Cortex of kidney (tissue), 1 donor: ENCODE measurements at places on chromosomes 2 and 18.

GRCh38 chr18:395456-396250, 104.8 kb downstream of the COLEC12 start:
- DNase-seq, result no peak

DNA sequence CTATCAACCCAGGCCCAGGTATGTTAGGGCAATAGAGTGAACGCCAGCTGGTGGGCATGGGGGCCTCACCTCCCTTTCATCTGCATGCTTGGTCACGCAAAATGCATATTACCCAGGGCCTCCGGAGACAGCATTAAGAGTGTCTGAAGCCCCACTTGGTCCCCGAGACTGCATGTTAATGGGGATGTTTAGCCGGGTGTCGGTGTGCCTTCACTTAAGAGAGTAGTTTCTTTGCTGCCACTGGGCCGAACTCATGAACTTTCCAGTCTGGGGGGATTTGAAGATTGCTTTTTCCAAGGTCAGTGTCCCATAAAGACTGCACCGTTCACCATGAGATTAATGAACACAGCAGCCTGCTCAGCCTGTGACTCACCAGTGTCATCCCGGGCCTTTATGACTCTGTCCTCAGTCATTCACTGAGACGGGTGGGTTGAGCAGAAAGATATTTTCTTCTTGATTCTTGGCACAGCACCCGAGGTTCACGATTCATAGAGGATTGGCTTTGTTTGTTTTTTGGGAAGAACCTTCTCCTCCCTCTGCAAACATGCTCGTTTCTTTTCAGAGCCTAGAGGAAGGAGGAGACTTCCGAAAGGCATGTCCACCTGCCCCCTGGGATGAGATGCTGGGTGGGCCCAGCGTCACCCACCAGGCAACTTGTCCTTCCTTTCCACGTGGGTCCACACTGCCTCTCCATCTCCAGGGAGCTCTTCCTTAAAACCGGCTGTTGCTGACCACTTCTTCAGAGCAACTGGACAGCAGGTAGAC, 199.1 kb downstream of the GLI2 start:
- DNase-seq, result no peak

- no peak for DNase-seq
Observed at GRCh38 chr2:164898475-164898874, 56.9 kb downstream of the SLC38A11 start.

- DNase-seq, result no peak
Observed at GRCh38 chr2:8481463-8482009, 200.3 kb upstream of the ID2 start.

DNA sequence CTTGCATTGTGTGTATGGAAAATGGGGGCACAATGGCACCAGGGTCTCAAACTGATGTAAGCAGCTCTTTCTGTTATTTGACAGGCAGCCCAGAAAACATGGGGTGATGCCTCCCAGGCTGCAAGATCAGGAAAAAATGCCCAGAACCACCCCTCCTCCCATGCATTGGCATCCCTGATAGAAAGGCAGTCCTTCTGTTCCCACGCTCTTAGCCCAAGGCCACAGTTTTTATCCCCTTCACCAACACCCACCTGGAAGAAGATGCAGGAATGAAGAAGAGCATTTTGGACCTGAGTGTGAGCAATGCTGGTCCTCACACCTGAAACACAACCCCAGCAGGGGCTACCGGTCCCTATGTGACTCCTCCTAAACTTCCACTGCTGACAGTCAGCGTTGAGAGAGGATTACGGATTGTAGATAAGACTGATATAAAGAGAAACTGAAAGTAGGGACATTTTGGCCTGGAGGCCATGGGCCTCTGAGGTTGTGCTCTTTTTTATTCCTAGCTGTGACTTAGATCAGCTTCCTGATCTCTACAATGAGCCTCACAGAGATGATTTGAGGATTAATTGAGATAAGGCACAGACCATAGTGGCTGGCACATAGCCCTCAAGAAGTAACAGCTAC, 386.0 kb upstream of the ATP5MC3 start:
- no peak for DNase-seq

GRCh38 chr18:10750191-10751035, 224.6 kb downstream of the NAPG start:
- DNase-seq, result no peak

- DNase-seq, result no peak
Observed at GRCh38 chr2:196168181-196168580, 3.2 kb downstream of the STK17B start.

- DNase-seq, result no peak
Observed at GRCh38 chr2:102251042-102251848, 60.1 kb upstream of the IL1RL1 start.

- DNase-seq, result no peak
Observed at GRCh38 chr2:12824351-12824777, 107.6 kb downstream of the TRIB2 start.

GRCh38 chr2:223319601-223320000, 267.6 kb downstream of the KCNE4 start:
- no peak for DNase-seq

DNA sequence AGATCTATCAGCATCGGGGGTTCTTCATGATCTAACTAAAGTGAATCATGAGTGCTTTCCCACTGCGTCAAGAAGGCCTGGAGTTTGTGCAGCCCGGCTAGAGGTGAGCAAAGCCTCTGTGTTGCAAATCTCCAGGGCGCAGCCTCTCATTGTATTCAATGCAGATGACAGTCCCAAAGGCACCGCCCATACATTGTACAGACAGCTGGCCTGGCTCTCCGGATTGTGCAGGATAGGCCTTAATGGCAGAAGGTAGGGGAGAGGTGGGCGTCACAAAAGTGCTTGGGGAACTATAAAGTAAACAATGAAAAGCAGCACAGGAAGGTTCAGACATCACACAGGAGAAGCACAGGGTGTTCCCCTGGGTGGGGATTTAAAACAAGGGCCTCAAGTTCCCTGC, 907 bp upstream of the GYPC start:
- DNase-seq, result no peak

- DNase-seq, result no peak
Observed at GRCh38 chr2:158493458-158493857, 36.7 kb downstream of the PKP4 start.

DNA sequence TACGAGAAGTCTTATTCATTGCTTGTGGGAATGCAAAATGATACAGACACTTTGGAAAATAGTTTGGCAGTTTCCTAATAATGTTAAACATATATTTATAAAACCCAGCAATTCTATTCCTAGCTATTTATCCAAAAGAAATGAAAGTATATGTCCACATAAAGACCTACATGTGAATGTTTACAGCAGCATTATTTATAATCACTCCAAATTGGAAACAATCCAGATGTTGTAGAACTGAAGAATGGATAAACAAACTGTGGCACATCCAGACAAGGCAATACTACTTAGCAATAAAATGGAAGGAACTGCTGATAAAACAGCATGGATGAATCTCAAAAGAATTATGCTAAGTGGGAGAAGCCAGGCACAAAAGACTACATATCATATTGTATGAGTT, 19.3 kb downstream of the MRPL33 start:
- no peak for DNase-seq

DNA sequence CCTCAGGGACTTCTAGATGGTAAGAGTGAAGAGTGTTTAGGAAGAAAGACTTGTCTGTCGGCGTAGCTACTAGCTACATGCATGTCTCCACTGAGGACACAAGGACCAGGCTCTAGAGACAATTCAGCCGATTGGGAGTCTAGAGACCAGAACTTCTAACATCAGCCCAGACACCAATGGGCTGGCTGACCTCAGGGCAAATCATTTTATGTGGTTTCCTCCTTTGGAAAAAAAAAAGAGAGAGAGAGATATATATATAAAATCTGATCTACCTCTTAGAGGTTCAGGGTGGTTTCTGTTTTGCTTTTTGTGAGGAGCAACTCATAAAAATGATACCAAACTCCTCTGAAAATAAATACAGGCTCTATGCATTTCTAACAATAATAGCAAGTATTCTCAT, 212.8 kb downstream of the BCL2 start:
- no peak for DNase-seq

- no peak for DNase-seq
Observed at GRCh38 chr2:98552499-98553179, 55.7 kb downstream of the COA5 start.

DNA sequence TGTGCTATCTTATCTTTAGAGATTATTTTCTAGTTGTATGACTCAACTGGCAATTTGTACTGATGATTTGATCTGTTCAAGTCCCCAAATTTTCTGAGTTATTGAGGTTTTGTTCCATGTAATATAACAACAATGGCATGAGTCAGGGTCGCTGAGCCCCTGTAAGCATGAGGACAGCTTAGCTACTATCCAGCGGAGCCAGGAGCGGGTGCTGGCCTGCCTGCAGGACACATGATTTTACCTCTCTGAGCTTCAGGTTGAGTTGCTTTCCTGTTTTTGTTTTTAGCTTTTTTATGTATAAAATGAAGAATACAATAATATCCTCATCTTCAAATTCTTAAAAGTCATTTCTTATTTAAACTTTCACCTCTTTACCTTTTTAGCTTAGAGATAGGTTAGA, 561.1 kb downstream of the CNTNAP5 start:
- no peak for DNase-seq

GRCh38 chr2:181656450-181657291, at the start of gene CERKL:
Gene CERKL, minus strand, starts transcription at chr2:181657105. Its CDS starts 99 bp downstream, at chr2:181657006.
- DNase-seq, result no peak

DNA sequence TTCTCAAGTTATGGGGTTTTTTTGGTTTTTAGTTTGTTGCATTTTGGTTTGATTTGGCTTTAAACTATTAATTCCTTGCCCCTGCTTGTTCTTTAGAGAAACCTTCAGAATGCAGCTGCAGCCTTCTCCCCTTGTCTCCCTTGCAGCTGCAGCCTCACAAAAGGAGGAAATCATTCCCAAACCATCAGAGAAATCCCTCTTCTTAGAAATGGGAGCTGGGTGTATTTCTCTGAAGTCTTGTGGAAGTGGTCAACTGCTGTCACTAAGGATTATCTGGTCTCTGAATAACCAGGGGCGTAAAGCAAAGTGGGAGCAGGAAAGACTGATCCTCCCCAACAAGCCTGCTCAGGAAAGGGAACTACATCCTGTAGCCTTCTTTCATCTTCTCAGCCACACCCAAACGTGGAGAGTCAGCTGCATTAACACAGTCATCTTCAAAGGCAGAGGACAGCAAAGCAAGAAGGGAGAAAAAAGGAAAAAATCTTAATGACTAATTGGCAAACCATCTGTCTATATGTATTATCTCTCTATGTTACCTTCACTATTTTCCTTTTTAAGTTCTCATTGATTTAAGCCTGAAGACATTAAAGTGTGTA, 1834.1 kb upstream of the PIK3C3 start:
- no peak for DNase-seq

DNA sequence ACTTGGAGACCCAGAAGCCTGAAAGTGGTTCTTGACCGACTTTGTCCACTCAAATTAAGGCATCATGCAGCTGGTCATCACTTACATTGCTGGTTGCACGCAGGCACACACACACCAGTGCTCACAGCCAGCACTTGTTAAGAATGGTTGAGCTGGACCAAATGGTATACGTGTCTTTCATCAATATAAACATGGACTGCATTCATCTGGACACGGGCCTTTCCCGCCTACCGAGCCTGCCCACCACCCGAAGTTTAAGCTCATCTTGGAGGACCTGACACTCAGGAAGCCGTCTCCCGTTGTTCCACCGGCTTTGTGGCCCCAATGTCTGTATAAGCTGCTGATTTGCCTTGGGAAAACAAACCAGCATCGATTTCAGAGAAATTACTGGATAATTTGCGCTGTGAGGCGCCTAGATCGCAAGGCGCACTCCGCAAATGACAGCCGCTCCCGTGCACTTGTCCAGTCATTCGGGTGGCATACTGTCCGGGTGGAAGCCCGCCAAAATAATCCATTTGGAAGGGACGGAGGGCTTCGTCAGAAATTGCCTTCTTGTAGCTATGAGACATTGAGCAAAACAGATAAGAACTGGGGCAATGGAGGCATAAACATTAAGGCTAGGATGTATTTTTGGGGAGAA, 40.1 kb upstream of the AKAIN1 start:
- no peak for DNase-seq

GRCh38 chr2:144230448-144231085, 289.4 kb downstream of the ZEB2 start:
- DNase-seq, result no peak

DNA sequence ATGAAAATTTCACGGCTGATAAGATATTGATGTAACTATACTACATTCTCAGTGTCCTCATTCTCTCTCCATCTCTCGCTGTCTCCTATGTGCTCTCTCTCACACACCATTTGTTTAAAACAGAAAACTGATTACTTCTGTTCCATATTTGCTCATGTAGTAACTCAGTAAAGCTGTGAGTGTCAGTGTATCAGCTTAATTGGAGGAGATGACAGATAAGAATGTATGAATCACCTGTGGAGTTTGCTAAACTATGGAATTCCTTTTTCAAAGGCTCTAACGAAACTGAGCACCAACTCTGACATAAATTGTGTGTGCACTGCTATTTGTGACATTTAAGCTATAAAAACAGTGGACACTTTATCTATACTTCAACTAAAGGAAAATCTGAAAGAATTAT, 1080.0 kb downstream of the DSC3 start:
- no peak for DNase-seq

DNA sequence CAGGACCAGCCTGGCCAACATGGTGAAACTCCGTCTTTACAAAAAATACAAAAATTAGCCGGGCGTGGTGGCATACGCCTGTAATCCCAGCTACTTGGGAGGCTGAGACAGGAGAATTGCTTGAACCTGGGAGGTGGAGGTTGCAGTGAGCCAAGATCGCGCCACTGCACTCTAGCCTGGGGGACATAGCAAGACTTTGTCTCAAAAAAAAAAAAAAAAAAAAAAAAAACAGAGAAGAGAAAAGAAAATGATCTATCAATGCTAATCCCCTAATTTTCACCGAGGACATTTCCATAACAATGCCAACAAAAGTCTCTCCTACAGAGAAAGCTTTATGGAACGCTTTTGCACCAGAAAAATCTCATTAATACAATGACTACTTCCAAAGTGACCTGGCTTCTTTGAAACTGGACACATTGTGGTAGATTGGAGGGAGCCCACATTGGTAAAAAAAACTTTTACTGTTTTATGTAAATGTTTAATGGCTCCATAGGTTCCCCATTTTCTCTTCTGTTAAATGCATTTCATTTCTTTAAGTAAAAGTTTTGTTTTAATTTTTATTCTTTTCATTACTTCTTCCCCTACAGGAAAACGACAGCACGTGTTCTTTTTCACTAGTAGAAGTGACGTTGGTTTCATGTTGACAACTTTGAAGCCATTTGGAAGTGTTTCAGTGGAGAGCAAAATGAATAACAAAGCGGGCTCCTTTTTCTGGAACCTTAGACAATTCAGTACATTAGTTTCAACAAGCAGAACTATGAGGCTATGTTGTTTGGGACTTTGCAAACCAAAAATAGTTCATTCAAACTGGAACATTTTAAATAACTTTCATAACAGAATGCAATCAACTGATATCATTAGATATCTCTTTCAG, 888 bp downstream of the FASTKD2 start:
- no peak for DNase-seq

DNA sequence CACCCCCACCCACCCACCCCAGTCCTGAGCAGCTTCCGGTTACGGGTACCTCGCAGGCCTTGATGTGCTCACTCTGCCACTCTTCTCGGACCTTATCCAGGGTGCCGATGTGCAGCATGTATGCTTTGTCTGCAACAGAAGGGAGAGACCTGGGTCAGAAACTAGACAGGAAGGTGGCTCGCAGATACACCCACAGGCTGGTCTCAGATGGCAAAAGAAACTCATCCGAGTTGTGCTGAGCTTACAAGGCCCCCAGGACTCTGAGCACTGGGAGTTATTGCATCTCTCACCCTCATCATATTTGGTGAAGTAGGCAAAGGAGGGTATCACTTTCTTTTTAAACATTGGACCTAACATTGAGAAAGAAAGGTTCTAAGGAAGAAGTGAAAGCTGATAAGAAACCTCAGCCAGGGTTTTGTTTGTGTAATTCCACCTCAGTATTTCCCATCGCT, 30.6 kb upstream of the EPG5 start:
- no peak for DNase-seq
